Activated CD4-positive, alpha-beta memory T cell treated with anti-CD3 and anti-CD28 coated beads, Interleukin-2, amount 10 ng/mL, durations not matched to agents 7 days and 5 days (primary cell): ENCODE measurements at places on chromosomes 4 and X. TPM values are rescaled to one million over a fixed set of nuclear protein-coding genes. Genes with fewer than 3 reads are reported as not detected.

Gene FAM9C
- not detected for total RNA-seq

Gene KDR
- not detected for total RNA-seq

DNA sequence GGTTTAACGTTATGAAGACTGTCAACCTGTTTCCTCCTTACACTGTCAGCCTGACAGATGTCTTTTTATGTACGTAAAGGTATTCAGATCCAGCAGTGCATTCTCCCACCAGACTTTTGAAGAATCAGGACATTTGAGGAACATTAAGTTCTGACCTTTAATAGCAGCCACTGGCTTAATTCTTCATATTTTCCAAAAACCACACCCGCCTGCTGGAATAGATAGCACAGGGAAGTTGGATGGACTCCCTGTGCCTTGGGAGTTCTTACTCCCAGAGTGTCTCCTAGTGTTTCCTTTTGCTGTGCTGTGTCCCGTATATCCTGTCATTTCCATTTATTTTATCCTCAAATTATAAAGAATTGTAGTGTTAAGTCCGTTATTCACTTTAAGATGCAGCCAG, 94.5 kb downstream of the AFF1 start:
- H3K27ac ChIP-seq, result no peak overlapping the region
- H3K4me1 ChIP-seq, result peaks cover 5% of the 10 kb centered on the region
- no peak for DNase-seq

- DNase-seq, result no peak
- H3K27me3 ChIP-seq, result peaks cover 9% of the 10 kb centered on the region
- no peaks in the 10 kb centered on the region for H3K4me1 ChIP-seq
- no peak overlapping the region for H3K27ac ChIP-seq
Measured at GRCh38 chr4:80295826-80296225, 29.4 kb downstream of the FGF5 start.
